ENCODE measurements at places on chromosomes 6 and 20.

DNA sequence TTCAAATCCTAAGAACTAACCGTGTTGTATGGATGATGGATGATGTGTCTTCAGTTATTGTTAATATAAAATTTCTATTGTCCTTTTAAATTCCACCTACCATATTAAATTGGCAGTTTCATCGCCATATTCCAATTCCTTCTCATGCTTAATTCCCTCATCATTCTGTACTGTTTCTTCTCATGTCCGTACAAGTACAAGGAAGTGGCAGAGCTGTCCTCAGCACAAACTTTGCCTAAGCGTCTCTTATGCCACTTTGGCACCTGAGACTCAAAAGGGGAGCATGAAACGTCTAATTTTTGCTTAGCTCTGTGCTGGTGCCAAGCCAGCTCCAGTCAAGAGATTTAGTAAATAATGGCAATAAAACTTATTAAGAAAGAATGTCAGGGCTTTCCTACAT is 158.2 kb upstream of the LAMA2 start:
- no peak for DNase-seq

- DNase-seq: no peak
Measured at GRCh38 chr20:63704749-63705117, 3.0 kb downstream of the ARFRP1 start.

DNA sequence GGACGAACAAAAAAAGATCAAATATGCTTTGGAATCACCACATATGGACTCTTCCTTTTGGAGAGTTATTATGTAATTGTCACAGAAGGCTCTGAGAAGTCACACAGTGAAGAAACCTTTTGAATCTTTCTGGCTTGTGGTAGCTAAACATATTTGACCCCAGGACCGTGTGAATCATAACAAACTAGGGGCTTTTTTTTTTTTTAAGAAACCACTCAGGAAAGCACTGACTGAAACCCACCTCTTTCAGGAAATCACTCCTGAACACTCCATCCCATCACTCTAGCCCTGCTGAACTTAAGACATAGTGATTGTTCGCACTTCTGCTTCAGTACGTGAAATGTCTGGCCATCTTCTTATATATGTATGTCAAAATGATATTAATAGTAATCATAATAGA is 495.9 kb upstream of the ARID1B start:
- DNase-seq: no peak

- DNase-seq: no peak
Measured at GRCh38 chr6:135236732-135237131, 55.6 kb downstream of the MYB start.

DNA sequence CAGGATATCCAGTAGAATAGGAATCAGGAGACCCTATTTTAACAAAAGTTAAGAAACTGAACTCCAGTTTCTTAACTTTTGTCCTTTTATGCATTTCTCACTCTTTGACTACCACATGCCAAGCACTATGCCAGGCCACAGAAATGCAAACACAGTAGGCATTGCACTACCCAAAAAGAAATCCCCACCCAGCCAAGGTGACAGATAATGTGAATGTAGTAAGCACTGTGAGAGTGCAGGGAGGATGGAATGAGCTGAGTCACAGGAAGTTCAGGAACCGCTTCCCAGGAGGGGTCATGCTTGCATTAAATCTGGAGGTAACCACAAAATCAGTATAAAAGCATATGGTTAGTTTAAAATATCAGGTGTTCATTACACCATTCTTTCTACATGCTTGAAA is 20.1 kb upstream of the FAM83C start:
- DNase-seq: no peak

DNA sequence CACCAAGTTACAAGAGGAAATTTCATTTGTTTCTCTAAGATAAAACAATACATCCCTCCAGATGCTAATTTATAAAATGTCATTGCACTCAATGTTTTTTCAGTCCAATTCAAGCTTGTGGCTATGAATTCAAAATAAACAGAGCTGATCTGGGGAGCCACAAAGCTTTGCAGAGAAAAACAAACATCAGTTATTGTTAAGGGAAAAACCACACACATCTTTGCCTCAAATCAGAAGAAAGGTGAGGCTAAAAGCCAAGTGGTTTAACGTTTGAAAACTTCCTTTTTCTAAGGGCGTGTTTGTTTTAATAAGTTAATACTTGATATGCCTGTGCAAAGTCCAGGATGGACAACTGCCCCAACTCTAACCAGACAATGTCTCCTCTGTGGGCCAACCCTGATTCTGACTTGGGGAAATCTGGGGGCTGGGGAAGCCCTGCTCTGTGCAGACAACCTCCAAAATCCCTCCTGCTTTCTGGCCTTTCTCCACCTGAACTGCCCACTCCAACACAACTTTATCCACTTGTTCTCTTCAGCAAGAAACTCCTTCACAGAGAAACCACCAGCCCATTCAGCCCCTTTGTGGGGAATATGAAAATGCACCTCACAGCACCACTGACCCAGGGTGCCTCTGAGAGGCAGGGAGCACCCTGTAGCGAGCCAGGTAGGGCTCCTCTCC is 44.6 kb upstream of the NT5E start:
- no peak for DNase-seq

GRCh38 chr6:14454473-14454775 is 336.9 kb downstream of the CD83 start:
- no peak for DNase-seq

DNA sequence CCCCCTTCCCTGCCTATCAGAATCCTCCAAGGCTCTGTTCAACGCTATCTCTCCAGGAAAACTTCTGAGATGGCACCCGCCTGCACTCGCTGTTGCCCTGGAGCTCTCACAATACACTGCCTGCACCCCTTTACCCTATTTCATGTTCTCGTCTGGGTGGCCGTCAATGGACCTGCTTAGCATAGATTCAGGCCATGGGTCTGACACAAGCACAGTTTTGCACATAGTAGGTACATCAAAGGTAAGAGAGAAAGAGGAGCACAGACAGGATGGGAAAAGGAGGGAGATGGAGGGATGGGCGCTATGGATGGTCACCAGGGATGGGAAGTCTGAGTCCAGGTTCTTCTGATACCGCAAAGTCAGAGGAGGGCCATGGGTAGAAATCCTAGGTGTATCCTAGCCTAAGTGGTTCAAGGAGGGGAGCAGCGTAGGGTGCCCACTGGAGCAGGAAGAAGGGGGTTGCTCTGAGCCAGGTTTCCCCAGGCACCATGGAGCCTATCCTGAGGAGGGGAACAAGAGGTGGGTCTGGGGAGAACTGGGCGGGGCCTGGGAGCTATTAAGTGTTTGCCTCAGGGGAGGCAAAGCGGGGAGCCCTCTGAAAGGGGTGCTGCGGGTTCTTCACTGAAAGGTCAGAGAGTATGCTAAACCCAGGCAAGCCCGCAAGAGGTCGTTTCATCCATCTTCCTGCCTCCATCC is 89.3 kb downstream of the MRPL14 start:
- peak; percentile 15 for DNase-seq
